ENCODE measurements at places on chromosomes 2 and 18.
A peak's percentile ranks its signal among the peaks of the same experiment; 100 is the strongest.

GRCh38 chr2:181183878-181184542 is 203.6 kb downstream of the UBE2E3 start:
- no peak for DNase-seq

- DNase-seq, result no peak
These were observed 59.6 kb downstream of the MEX3C start for GRCh38 chr18:51137891-51138290.

GRCh38 chr2:67038195-67038594 is 358.9 kb upstream of the ETAA1 start:
- no peak for DNase-seq

- no peak for DNase-seq
These were observed 92.5 kb upstream of the LRATD1 start for GRCh38 chr2:14540015-14540414.

DNA sequence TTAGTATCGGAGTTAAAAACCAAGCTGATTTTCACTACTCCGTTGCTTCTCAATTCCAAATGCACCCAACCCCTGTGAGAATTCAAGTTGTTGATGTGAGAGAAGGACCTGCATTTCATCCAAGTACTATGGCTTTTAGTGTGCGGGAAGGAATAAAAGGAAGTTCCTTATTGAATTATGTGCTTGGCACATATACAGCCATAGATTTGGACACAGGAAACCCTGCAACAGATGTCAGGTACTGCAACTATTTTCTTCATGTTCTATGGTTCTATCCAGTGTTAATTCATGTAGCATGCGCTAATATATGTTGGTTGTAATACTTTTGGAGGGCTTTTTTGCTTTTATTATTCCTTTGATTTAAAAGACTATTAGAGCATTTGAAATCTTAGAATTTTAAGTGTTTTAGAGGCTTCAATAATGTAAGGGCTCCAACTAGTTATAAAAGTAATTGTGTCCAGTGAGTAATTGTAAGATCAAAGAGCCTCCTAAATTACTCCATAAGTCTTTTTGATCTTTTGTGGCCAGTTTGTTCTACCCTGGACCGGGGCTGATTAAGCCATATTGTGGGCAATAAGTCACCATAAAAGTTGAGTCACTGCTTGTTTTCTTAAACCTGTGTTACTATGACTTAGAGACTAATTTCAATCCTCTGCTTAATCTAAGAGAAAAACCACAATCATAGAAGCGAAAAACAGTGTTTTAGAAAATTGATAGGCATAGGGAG is 22.9 kb downstream of the DSG4 start:
- no peak for DNase-seq

- DNase-seq, result no peak
These were observed 124.2 kb downstream of the OLA1 start for GRCh38 chr2:174124181-174124580.

GRCh38 chr2:226728996-226729395 is 70.6 kb downstream of the IRS1 start:
- DNase-seq, result no peak

DNA sequence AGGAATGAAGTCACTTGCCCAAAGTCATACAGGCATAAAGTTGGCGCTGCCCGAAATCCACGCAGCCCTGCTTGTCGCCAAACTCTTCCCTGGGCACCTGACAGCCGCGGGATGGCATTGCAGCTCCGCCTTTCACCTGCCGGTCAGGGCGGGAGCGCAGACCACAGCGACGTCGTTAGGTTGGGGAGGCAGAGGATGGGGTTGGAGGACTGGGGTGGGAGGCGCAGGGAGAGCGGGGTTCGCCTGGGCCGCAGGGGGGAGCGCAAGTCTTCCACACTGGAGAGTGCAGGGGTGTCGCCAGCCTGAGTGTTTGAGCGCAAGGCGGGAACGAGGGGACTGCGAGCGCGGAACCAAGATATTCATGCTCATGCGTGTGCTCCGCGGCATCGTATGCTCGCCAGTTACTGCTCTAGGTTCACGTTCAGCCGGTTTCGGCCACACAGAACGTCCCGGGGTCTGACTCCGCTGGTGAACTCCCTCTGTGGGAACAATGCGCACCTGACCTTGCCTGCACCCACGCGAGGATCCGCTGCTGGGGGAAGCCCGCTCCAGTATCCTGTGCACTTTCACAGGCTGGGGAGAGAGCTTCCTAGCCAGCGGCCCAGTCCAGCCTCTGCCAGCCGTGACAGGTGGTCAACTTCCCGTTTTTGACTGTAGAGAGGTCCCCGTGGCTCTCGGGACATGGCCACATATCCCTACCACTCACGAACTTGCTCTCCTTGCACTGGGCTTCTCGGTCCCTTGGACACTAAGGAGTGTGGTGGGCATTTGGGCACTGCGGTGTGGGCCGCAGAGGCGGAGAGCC is 767 bp upstream of the NPPC start:
- no peak for DNase-seq

DNA sequence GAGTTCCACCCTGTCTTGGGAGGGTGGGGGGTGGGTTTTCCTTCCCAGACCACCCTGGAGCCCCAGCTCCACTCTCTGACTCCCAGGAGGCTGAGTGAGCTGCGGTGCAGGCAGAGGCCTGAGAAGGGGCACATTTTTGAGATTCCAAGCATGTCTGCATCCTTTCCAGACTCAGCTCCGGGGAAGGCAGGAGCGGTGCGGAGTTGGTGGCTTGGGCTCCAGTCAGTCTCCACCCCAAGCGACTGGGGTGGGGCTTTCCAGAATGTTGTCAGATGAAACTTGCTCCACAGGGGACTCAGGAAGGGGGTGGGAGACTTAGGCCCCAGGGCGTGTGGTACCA is 44.2 kb upstream of the HS6ST1 start:
- no peak for DNase-seq

GRCh38 chr2:11753886-11754699 is 7.7 kb downstream of the LPIN1 start:
- peak; percentile 78 for DNase-seq

DNA sequence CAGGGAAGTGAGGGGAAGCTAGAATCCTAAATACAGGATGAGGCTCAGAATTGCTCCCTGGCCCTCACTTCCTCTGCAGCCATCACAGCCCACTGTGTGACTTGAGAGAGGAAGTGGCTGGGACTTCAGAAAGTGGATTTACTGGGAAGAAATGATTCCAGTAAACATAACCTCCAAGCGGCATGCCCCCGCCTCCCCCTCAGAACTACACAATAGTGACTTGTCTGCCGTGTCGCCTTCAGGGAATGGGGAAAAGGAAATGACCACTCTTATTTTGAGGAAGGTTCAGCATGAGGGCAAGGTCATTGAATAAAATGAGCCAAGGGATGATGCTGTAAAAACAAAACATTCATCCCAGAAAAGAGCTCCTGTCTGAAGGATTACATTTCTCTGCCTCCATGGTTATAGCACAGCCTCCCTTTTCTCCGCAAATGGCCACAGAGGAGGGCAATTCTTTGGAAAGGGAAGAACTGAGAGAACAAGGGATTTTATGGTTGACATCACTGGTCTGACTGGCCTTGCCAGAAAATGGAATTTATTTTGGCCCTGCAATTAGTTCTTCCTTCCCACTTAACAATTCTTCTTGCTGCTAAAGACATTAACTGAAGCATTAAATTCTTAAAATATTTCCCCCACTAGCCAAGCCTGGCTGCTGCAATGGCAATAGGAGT is 78.9 kb upstream of the DAPL1 start:
- DNase-seq, result no peak

DNA sequence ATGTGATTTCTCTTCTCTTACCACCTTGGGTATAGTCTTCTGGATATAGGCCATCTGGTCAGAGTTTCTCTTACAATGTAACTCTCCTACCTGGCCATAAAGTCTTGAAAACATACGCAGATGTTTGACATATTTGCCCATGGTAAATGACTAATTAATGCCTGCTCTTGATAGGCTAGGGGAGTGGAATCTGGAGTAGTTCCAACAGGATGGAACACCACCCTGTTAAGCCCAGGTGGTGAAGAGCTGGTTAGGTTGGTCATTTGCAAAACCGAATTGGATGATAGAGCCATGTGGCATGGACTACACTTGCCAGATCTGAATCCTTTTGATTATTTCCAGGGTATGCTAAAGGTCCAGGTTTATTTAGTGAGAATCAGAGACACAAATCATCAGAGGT is 36.5 kb downstream of the HADHB start:
- DNase-seq, result no peak

DNA sequence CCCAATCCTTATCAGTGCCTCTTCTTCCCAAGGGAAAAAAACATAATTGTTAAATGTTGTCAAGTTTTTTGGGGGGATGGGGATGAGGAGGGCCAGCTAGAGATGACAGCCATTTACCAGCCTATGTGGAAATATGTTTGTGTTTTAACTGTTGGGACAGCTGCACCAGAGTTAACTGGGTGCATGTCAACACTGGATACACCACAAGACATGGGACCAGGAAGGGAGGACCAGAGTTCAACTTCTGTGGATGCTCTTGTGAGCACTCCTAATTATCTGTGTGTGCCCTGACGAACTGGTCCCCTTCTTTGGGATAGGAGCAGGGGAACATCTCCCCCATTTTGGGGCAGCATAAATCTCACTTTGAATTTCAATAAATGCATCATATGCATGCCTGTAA is 66.1 kb upstream of the FZD5 start:
- DNase-seq, result no peak

Measured in CD4-positive, alpha-beta T cell treated with Interleukin-17A for 4 hours (primary cell).